ENCODE measurements at places on chromosomes 13 and 19.

DNA sequence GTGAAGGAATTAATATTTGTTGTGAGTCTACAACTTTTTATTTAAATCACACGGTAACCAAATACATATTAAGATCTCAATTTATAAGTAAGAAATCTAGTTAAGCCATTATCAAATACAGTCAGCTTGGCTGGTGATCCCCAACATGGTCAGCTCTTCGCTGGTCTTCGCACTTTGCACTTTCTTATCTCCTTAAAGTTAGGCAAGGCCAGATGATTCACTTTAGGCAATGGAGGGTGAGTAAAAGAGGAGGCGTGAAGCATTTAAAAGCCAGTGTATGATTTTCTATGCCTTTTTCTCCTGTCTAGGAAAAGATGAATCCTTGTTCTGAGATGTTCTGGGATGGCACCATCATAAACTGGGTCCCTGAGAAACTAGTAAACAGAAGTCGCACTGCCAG lies 793.7 kb upstream of the ARGLU1 start:
- no peak for DNase-seq

DNA sequence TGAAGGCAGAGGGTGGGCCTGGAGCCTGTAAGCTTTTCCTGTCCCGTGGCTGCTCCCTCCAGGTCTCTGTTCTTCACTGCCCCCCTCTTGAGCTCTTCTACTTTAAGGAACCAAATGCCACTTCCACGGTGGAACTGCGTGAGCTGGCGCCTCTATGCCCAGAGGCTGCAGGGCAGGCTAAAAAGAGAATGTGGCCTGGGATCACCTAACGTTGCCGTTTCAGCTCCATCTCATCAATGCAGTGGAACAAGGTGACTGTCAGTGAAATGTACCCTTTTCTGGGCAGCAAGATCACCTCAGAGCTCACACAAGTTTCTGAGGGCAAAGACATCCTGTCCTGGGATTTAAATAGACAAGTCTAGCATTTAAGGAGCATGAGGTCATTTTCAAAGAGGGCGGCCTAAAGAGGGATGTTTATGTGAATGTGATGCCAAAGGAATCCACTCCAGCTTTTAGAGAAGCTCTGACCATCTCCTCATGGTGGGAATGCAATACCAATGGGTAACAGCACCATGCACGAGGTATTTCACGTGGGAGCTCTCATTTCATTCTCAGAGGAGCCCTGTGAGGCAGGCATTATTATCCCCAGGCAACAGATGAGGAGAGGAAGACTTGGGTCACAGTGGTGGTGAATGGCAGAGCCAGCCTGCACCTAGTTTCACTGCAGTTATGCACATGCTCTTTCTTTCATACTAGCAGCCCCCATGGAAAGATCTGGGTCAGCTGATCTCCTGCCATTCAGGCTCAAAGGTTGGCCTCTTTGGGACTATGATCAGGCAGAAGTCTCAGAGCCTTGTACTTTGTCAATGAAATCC lies 39.3 kb downstream of the RGCC start:
- DNase-seq: no peak

- DNase-seq: no peak
Measured at GRCh38 chr19:944171-944567, 18.3 kb downstream of the ARID3A start.

DNA sequence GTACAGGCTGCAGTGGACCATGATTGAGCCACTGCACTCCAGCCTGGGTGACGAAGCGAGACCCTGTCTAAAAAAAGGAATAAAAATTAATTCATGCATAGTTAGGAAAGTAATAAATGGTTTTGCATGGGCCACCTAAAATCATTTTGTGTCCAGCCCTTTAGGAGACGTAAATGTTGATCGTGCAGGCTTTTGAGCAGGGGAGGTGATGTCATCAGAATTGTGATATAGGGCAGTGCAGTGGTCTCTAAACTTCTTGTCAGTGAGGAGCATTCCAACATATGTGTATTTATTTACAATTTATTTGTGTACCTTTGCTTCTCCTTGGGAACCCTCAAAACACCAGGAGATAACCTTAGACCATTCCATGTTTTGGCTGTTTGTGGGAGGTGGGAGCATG lies 3.0 kb downstream of the SMARCA4 start:
- DNase-seq: no peak

- DNase-seq: no peak
Measured at GRCh38 chr19:46717716-46718143, 816 bp upstream of the PRKD2 start.

DNA sequence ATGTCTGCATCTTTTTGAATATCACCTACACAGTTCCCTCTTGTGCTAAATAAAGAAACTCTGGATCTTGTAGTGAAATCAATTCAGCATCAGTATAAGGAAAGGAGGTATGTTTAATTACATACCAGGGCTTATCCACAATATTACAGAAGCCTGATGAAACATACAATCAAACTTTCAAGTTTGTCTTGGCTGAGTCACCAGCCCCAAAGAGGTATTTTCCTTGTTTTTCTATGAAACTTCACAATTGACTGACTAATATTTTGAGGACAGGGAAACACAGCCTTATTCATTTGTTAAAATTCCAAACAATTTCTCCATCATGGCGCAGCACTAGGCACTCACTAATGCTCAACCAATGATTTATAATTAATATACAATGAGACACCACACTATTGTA lies 952.4 kb downstream of the PCDH17 start:
- no peak for DNase-seq

DNA sequence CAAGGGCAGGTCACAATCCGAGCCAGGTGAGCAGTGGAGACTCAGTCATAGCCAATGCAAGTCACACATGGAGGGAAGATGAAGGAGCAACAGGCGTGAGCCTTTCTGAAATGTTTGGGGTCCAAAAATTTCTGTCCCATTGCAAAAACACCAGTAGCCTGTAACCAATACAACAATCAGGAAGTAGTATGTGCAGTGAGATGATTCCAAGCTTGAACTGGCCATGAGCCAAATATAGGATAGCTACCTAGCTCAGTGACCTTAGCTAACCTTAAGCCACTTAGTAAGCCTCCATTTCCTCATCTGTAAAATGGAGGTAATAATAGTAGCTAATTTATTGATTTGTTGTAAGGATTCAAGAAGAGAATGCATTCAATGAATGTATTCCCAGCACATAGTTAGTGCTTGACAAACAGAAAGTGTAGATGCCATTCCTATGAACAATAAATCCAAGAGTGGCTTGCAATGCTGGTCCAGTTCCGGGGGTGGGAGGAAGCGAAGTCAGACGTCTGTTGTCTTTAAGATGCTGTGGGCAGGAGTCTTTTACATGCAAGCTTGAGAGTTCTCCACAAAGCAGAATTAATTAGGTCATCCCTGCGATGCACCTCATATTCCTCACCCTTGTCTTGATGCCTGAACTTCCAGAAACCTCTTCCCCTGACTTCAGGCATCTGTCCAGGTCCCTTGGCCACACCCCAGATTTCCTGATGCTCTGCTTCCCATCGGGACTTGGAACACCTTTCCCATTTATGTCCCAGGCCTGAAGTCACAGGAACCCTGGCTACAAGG lies 195.7 kb upstream of the UBL3 start:
- no peak for DNase-seq

GRCh38 chr19:16293118-16294091 lies 31.2 kb upstream of the KLF2 start:
- DNase-seq: no peak

- no peak for DNase-seq
Measured at GRCh38 chr13:22263185-22263584, 592.3 kb downstream of the FGF9 start.

- DNase-seq: no peak
Measured at GRCh38 chr13:45368571-45368970, 27.6 kb upstream of the TPT1 start.

GRCh38 chr13:66530158-66530557 lies 700.0 kb downstream of the PCDH9 start:
- DNase-seq: no peak

- DNase-seq: no peak
Measured at GRCh38 chr13:94109715-94110374, 369.6 kb downstream of the DCT start.

DNA sequence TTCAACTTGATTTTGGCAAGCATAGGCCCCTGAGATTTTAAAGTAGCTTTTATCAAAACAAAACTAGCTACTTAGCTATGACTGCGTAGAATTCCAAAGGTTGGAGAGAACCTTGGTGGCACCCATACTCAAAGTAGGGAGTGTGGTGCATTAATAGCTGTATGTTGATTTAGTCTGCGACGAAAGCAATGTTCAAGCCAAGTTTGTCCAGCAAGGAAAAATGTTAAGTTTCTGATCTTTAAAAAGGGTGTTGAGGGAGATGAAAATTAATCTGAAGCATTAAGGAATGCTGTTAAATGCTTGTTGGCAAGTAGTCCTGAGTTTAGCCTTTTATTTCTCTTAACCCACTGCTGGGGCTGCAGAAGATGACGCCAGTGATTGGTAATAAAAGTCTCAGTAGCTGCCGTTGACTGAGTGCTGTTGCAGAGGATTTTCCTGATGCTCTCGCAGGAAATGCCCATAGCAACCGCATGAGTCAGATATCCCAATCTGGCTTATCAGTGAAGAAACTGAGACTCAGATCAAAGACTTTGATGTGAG lies 75.9 kb upstream of the RNF113B start:
- DNase-seq: no peak

DNA sequence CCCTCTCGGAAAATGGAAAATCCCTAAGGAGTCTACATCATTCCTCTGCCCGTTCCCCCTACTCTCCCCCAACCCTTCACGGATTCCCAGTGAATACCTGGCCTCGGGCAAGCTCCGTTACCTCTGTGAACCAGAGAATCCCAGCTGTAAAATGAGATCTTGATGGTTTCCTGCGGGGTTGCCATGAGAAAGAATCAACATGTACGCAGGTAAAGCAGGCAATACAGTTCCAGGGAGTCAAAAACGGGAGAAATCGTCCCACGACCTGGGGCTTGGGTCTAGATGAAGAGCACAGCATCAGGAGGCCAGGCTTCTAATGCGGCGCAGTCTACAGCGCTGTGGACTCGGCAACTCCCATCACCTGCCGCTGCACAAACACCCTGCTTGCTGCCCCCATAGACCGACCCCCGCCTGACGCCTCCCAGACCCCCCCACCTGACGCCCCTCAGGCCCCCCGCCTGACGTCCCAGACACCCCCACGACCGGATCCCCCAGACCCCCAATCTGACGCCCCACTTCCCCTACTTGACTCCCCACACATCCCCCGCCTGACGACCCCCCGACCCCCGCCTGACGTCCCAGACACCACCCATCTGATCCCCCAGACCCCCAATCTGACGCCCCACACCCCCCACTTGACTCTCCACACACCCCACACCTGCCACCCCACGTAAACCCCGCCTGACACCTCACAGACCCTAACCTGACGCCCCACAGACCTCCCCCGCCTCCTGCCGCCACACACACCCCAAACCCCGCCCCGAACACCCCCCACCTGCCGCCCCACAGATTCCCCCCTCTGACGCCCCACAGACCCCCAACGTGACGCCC lies 680 bp downstream of the LIG4 start:
- no peak for DNase-seq

DNA sequence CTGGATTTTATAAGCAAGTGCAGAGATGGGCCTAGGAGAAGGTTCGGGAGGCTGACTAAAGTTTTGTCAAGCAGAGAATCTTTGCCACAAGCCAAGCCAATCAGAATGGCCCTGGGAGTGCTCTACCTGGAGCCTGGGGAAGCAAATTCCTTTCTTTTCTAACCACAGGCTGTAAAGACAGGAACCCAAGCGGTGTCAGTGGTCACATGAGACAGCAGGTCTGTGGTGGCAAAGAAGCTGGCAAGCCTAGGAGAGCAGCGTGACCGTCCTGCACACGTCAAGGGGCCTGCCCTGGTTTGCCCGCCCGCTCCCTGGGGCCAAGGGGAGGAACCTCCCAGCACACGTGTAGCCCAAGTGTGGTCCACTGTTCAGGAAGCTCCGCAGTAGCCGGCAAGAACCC lies 90.8 kb downstream of the IPO5 start:
- no peak for DNase-seq

DNA sequence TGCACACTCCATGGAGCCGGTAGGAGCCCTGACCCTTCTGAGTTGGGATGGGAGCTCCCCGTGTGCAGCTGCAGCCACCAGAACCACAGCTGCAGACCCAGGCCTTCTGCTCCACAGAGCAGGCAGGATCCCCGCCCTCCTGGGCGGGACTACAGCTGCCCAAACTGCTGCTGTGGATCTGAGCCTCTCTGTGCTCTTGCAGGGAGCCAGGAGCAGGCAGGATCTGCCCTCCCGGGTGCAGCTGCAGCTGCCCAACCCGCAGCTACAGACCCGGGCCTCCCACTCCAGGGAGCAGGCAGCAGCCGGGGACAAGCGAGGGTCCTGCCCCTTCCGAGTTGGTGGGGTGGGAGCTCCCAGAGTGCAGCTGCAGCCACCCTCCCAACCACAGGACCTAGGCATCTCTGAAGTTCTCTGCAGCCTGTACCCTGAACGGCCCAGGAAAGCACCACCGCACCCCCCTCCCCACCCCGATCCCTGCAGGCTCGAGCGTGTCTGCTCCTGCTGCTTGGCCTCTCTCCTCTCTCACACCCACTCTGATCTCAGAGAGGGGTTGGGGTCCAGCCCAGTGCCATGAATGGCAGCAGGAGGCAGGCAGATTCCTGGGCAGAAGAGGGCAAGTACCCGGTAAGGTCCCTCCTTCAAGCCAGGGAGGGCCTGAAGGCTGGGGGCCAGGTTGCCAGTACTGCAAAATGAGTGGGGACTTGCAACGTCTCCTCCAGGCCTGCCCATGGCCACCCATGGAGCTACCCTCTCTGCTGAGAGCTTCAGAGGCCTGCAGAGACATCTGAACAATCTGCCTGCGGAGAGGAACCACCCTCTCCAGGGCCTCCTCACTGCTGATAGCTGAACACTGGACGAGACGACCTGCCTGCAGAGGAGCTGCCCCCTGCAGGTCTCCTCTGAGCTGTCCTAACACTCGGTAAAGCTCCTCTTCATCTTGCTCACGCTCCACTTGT lies 16.4 kb upstream of the EMP3 start:
- peak; percentile 20 for DNase-seq

DNA sequence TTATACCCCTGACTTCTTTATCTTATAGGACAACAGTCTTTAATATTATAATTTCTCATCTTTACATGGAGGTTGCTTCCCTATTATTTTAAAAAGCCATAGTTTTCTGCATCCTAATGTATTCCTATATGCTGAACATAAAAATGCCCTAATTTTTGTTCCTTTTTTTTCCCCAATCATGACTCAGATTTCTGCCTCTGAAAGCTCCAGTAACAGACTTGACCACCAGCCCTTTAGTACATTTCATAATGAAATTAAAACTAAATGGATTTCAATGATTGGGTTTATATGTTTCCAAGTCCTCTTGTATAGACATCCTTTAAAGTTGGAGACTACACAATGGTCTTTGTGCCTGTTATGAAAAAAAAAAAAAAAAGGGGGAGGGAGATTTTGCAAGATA lies 712.5 kb downstream of the DIAPH3 start:
- no peak for DNase-seq

DNA sequence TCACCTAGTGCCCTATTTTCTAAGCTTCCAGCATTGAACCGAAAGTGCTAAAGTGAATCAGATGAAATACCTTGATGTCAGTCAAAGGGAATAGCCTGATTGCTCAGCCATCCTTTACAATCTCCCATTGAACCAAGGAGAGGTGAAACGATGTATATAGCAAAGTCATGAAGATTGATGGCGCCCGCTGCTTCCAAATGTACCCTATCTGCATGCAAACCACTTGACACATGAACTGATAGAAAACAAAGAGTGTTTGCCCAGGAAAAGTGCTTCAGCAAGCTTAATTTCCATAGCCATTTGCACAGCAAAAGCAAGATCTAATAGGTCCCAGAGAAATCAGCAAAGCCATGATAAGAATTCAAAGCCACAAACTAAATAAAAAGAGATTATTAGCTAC lies 624.9 kb upstream of the PCDH9 start:
- DNase-seq: no peak

- peak; percentile 91 for DNase-seq
Measured at GRCh38 chr13:49996951-49997895, at the start of gene TRIM13. TRIM13 (plus strand) TSS chr13:49997042; CDS start chr13:50011941, 14,899 bp downstream.

Measured in hippocampal formation (tissue), 2 donors.